ENCODE measurements at places on chromosomes 6 and 20. TPM values are rescaled to one million over a fixed set of nuclear protein-coding genes. Genes with fewer than 3 reads are reported as not detected.

DNA sequence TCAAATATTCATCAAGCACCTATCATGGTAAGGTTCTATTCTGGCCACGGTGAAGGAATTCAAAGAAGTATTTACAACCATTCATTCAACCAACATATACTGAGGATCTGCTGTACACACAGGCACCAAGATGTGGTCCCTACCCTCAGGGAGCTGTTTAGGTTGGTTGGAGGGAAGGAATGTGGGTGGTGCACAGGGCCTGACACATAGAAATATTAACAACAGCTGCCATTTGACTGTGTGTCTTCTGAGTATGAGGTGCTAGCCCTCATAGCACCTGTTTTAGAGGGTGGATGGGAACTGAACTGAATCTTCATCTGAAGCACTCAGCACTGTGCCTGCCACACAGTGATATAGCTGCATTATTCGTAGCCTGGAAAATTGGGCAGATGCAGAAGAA, 7.3 kb downstream of the SNPH start:
- no peak for DNase-seq

The SLC13A3 gene
- 0.20 TPM for total RNA-seq

DNA sequence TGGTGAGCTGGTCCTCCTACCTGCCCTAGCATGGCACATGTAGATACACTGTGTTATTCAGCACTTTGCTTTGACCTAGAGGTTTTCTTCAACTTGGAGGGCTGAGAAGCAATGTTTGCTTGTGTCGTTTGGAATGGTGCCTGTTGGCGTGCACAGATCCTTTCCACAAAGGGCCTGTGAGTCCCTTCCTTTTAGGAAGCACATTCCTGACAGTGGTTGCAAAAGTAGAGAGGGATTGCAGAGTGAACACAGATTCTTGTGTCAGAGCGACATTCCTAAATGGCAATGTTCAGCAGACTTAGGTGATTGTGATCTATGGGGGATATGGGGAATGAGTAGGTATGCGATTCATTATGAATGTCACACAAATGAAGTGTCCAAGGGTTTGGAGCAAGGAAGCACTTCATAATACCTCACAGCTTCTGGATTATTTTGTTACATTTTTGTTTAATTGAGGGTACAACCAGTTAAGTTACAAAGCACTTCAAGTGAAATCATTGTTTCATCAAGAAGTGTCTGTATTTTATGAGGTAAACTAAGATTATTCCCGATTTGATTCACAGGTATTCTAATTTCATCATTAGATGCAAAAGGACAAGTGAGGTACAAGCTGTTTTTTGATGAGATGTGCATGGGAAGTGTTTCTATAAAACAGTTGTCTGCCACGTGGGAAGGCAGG, 713 bp upstream of the RNF144B start:
- DNase-seq: no peak

DNA sequence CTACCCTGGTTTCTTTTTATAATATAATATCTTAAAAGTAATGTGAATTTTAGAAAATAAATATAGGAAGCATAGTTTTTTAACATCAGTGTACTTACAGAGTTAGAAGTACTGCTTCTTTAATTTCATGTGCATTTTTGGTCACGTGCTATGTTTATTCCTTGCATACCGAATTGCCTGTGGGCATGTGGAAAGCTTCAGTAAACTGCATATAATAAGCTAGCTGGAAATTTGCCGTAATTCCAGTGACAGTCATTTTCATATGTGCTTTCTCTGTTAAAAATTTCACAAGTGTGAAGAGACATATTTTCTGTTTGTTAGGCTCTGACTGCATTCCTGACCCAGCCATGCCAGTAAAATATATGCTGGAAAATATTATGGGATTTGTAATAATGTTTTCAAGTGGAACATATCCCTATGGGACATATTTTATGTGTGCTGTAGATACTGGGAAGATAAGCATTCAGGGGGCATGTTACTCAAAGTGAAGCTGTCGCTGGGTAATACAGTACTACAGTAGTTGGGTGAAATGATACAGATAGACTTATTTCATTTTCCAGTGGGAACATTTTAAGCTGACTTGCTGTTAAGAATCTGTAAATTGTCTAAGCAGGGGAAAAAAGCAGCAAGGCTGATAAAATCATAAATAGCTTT, 616.7 kb downstream of the FRK start:
- DNase-seq: no peak

GRCh38 chr20:41362748-41363140, 3.9 kb downstream of the EMILIN3 start:
- DNase-seq: no peak

GRCh38 chr6:149862922-149863697, 1.0 kb downstream of the LRP11 start:
- DNase-seq: peak; percentile 53

GRCh38 chr6:98384334-98384733, 450.0 kb upstream of the POU3F2 start:
- no peak for DNase-seq

DNA sequence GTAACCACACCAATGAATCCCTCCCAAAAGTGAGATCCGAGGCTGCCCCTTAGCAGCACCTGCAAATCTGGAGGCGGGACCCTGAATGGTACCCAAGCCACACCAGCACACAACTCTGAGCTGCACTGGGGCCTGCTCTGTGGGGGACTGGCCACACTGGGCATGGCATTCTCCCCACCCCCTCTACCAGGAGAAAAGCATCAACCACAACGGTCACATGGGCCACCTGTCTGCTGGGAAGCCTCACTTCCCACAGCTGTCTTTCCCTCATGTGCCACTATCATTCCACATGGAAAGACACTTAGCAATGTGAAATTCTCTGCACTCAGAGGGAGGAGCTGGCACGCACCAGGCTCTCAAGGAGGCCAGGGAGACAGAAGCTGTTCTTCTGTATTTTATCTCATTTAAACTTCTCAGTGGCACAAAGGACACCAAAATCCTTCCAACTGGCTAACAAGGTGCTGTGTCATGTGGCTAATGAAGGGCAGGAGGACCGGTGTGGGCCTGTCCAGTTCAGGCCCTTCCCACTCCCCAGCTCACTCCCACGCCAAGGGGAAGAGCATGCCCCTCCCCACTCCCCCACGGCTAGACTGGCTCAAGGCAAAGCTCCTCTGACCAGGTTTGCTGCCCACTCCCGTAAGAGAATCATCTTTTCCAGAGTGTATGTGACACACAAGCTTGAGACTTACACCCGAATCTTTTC, 19.0 kb downstream of the YTHDF1 start:
- no peak for DNase-seq

- no peak for DNase-seq
These were observed 22.0 kb downstream of the STXBP5 start for GRCh38 chr6:147226163-147226724.

GRCh38 chr20:58851969-58852458, 502 bp upstream of the GNAS start:
- DNase-seq: no peak

The SLC17A4 gene
- not detected for total RNA-seq

The ARHGAP40 gene
- not detected for total RNA-seq

The POPDC3 gene
- 105 TPM for total RNA-seq

The RNF39 gene
- total RNA-seq: not detected

DNA sequence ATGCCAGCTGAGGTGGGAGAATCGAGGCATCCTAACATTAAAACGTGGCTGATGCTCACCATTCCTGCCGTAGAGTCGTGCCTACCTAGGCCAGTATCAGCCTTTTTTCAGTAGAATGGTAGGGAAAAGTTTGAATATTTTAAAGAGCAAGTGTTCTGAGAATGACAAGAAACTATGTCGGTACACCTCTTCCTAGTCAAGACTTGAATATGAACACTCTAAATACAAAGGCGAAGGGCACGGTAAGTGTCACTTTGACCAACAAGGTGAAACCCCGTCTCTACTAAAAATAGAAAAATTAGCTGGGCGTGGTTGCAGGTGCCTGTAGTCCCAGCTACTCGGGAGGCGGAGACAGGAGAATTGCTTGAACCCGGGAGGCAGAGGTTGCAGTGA, 1.0 kb downstream of the GINM1 start:
- no peak for DNase-seq

- DNase-seq: no peak
These were observed 25.9 kb downstream of the FOXQ1 start for GRCh38 chr6:1337791-1338190.

DNA sequence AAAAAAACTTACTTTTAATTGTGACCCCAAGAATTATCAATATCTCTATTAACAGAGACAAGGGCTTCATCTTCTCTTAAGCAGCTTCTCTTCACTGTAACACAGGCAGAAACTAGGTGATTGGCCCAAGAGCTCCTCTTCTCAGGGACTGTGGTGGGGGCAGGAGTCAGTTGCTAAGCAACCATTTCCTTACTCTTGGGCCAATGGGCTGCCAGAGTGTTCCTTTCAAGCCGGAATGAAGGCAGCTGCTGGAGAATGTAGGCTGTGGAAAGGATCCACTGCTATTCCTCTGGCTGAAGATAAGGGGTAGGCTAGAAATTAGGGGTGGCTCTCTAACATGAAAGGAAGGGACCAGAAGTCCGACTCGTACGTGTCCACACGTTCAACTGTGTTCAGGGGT, at the start of gene SEL1L2:
TSS of gene SEL1L2 (minus strand) at position 150 of the 400 bp plus-strand sequence. CDS start at position 70, 80 bp downstream.
- DNase-seq: no peak
